Panc1 (cell line): ENCODE measurements at places on chromosomes 16 and 17.

DNA sequence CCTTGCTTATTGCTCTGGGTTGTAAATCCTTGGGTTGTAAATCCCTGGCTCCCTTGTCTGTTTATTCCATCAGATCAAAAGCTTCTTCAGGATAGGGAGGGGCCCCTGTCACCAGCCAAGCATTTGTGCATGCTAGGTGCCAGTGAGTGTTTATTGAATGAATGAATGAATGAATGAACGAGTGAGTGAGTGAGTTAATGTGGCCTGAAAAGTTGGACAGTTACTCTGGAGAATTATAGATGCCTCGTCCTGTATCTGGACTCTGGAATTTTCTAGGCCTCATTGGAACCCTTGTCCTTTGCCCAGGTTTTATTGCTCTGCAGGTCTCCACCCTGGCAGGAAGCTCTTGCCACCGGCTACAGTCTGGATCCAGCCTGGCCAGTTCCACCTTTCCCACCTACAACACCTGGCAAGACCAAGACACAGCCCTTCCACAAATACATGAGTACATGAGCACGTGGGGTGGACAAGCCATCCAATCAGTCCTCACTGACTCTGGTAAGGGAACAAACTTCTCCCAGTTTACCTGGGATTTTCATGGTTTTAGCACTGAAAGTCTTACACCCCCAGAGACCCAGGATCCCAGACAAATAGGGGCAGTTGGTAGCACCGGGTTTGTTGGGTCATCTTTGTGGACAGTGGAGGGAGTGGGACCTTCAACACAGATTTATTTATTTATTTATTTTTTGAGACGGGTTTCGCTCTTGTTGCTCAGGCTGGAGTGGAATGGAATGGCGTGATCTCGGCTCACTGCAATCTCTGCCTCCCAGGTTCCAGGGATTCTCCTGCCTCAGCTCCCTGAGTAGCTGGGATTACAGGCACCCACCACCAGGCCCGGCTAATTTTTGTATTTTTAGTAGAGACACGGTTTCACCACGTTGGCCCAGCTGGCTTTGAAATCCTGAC is 14.7 kb upstream of the CDH1 start:
- H3K4me3 ChIP-seq, result no peak overlapping the region
- no peak for DNase-seq
- H3K27me3 ChIP-seq, result no peaks in the 10 kb centered on the region
- H3K36me3 ChIP-seq, result no peaks in the 10 kb centered on the region
- H3K4me1 ChIP-seq, result no peaks in the 10 kb centered on the region

DNA sequence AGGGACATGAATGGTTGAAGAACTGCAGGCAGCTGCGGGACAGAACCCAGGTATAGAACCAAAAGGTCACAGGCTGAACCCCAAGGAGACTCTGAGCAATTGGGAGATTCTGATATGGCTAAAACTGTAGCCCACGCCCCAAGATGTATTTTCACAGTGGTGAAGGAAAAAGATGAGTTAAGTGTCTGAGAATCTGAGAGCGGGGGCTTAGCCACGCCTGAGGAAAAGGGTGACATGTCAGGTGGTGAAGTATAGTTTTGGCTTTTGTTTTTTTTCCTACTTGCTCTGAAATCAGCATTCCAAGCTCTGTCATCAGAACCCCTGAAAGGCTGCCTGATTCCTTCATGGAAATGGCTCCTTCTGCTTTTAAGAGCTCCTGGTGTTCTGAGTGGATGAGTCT is 73.3 kb downstream of the AKAP1 start:
- H3K27ac ChIP-seq, result no peak overlapping the region
- DNase-seq, result no peak
- H3K36me3 ChIP-seq, result no peaks in the 10 kb centered on the region
- no peaks in the 10 kb centered on the region for H3K27me3 ChIP-seq
- no peaks in the 10 kb centered on the region for H3K4me1 ChIP-seq

DNA sequence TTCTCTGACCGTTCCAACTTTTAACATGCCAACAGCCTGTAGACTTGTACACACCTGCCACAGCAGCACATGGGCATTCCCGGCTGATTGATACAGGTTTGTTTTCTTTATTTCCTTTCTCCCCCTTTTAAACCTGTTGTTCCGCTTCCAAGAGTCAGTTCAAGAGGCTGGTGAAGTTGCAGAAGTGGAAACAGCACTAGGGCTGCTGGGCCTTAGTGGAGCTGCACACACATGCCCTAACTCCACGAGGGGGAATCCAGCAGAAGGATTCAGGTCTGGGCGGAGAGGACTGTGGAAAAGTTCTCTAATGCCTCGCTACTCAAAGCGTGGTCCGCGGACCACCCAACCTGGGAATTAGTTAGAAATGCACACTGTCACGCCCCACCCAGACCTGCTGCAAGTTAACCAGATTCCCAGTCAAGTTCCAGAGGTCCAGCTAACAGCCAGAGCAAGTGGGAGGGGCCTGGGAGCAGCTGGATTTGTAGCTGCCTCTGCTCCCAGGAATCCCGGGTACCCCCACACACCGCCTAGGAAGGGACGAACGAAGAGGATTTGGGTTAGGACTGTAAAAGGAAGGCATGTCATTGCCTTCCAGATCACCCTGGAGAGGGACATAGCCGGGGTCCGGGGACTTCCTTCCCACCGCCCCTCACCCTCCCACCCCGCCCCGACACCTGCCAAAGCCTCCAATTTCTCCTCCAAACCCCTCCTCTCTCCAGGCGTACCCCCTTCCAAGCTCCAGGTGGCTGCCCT is 542 bp downstream of the SLC39A11 start:
- peak overlapping the region; percentile 84 for H3K27ac ChIP-seq
- H3K4me3 ChIP-seq, result peak overlapping the region; percentile 80
- DNase-seq, result no peak
- H3K4me1 ChIP-seq, result peaks cover 21% of the 10 kb centered on the region
- H3K36me3 ChIP-seq, result no peaks in the 10 kb centered on the region; the same call in 1 of the 2 replicates

DNA sequence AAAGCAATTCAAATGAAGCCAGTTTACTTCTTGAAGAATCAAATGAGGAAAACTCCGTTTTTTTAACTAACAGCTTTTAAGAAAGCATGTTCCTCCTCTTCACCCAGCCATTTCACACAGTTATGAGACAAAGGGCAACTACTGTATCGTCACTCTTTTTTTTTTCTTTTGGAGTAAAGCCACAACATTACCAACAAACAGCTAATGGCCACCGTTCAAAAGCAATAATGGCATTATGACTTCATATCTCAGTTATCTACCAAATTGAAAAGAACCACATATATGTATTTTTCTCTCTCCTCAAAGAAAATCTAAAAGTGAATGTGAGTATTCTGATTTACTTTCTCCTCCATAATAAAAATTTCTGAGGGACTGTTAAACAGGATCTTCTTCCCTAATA is 14.5 kb downstream of the GRB2 start:
- H3K4me3 ChIP-seq, result no peak overlapping the region
- H3K4me1 ChIP-seq, result peaks cover 32% of the 10 kb centered on the region
- peaks cover 7% of the 10 kb centered on the region for H3K36me3 ChIP-seq
- no peaks in the 10 kb centered on the region for H3K27me3 ChIP-seq
- DNase-seq, result no peak

- no peak overlapping the region for H3K4me3 ChIP-seq
- no peak overlapping the region for H3K27ac ChIP-seq
- peaks cover 27% of the 10 kb centered on the region for H3K4me1 ChIP-seq
- no peaks in the 10 kb centered on the region for H3K36me3 ChIP-seq
- DNase-seq, result no peak
These were observed 27.5 kb upstream of the KRT17 start for GRCh38 chr17:41651625-41652460.

- no peak overlapping the region for H3K27ac ChIP-seq
- H3K4me1 ChIP-seq, result no peaks in the 10 kb centered on the region
- no peak for DNase-seq
- H3K27me3 ChIP-seq, result no peaks in the 10 kb centered on the region
These were observed 215.8 kb downstream of the CDH8 start for GRCh38 chr16:61820398-61820797.

- H3K4me3 ChIP-seq, result no peak overlapping the region
- H3K27me3 ChIP-seq, result no peaks in the 10 kb centered on the region; the same call in 1 of the 2 replicates
- no peaks in the 10 kb centered on the region for H3K36me3 ChIP-seq
- H3K4me1 ChIP-seq, result no peaks in the 10 kb centered on the region
These were observed 180.1 kb downstream of the PRKCB start for GRCh38 chr16:24015923-24016322.

GRCh38 chr17:2198927-2199326 is 104.7 kb downstream of the SMG6 start:
- no peaks in the 10 kb centered on the region for H3K27me3 ChIP-seq
- no peak for DNase-seq
- H3K4me1 ChIP-seq, result no peaks in the 10 kb centered on the region
- no peak overlapping the region for H3K4me3 ChIP-seq
- H3K27ac ChIP-seq, result no peak overlapping the region
- H3K36me3 ChIP-seq, result no peaks in the 10 kb centered on the region

- no peak for DNase-seq
- H3K4me3 ChIP-seq, result no peak overlapping the region
- H3K27ac ChIP-seq, result no peak overlapping the region
- no peaks in the 10 kb centered on the region for H3K27me3 ChIP-seq
- H3K4me1 ChIP-seq, result peaks cover 5% of the 10 kb centered on the region; the same call in 1 of the 2 replicates
These were observed 6.6 kb downstream of the PNMT start for GRCh38 chr17:39674702-39675389.

DNA sequence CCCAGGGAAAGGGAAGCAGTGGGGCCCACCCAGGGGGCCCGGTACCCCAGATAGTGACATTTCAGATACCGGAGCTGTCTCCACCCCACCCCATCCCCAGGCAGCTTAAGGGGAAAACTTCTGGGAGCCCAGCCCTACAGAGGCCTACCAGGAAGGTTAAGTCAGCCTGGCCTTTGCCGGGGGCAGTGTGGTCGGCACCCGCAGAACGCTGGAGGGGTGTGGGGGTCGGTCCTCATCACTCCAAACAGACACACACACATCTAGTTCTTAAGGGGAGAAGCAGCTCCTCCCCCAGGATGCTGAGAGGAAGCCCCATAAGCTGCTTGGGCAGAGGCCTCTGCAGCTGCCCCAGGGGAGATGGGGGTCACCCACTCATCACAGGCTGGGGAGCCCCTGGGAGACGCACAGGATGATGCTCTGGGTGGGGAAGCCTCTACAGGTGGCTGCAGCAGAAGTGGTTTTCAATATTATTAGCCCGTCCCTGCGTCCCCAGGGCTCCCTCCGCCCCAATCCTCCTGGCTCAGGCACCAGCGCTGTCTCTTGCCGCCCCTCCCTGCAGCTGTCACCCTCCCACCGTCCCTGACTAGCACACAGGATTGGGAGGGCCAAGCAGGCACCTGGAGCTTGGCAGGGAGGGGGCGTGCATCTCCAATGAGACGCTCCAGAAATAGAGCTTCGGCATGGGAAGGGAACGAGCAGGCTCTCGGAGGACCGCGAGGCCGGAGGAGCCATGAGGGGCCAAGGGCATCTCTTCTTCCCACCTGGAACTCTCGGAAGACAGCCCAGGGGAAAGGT is 1.4 kb upstream of the ABR start:
- peaks cover 30% of the 10 kb centered on the region for H3K4me1 ChIP-seq
- H3K4me3 ChIP-seq, result no peak overlapping the region
- H3K36me3 ChIP-seq, result no peaks in the 10 kb centered on the region
- H3K27me3 ChIP-seq, result no peaks in the 10 kb centered on the region
- H3K27ac ChIP-seq, result no peak overlapping the region

- H3K36me3 ChIP-seq, result no peaks in the 10 kb centered on the region
- no peaks in the 10 kb centered on the region for H3K27me3 ChIP-seq
- DNase-seq, result no peak
- no peak overlapping the region for H3K27ac ChIP-seq
These were observed 679.7 kb upstream of the SOX9 start for GRCh38 chr17:71441098-71441497.

DNA sequence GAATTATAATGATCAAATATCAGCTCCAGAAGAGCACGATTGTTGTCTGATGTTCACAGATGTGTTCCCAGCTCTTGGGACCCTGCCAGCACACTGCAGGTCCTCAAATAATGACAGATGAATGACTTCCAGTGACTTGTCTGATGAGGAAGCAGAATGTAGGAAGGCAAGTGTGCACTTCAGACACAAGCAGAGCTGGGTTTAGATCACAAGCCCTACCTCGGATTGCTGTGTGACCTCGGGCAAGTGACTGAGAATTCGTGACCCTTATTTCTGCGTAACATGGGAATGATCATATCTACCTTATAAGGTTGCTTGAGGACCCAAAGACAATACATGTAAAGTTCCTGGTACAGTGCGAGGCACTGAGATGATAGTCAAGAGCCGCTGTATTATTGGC is 182.2 kb downstream of the ABCC12 start:
- no peak overlapping the region for H3K27ac ChIP-seq
- no peak for DNase-seq
- no peaks in the 10 kb centered on the region for H3K4me1 ChIP-seq
- H3K4me3 ChIP-seq, result no peak overlapping the region
- H3K36me3 ChIP-seq, result no peaks in the 10 kb centered on the region

DNA sequence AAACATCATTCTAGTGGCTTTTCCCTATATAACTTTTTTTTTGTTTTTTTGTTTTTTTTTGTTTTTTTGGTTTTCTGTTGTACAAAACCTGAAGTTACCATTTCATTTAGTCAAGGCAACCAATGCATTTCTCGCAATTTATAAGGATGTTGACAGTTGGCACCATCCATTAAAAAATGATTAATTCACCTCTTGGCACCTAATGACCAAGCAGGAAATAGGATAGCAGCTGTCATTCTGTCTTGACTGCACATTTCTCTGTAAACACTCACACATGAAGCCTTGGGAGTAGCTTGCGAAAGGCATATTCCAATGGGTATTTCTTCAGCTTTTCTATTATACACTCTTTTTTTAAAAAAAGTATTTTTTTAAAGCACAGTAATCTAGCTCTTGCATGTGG is 77.5 kb downstream of the SYCE1L start:
- no peaks in the 10 kb centered on the region for H3K27me3 ChIP-seq
- no peaks in the 10 kb centered on the region for H3K4me1 ChIP-seq
- no peak overlapping the region for H3K27ac ChIP-seq
- no peak for DNase-seq
- no peaks in the 10 kb centered on the region for H3K36me3 ChIP-seq
- no peak overlapping the region for H3K4me3 ChIP-seq

- no peak for DNase-seq
- no peak overlapping the region for H3K4me3 ChIP-seq
- H3K36me3 ChIP-seq, result no peaks in the 10 kb centered on the region
- H3K27ac ChIP-seq, result no peak overlapping the region
- no peaks in the 10 kb centered on the region for H3K4me1 ChIP-seq
These were observed 42.3 kb downstream of the IRX3 start for GRCh38 chr16:54244061-54244886.

DNA sequence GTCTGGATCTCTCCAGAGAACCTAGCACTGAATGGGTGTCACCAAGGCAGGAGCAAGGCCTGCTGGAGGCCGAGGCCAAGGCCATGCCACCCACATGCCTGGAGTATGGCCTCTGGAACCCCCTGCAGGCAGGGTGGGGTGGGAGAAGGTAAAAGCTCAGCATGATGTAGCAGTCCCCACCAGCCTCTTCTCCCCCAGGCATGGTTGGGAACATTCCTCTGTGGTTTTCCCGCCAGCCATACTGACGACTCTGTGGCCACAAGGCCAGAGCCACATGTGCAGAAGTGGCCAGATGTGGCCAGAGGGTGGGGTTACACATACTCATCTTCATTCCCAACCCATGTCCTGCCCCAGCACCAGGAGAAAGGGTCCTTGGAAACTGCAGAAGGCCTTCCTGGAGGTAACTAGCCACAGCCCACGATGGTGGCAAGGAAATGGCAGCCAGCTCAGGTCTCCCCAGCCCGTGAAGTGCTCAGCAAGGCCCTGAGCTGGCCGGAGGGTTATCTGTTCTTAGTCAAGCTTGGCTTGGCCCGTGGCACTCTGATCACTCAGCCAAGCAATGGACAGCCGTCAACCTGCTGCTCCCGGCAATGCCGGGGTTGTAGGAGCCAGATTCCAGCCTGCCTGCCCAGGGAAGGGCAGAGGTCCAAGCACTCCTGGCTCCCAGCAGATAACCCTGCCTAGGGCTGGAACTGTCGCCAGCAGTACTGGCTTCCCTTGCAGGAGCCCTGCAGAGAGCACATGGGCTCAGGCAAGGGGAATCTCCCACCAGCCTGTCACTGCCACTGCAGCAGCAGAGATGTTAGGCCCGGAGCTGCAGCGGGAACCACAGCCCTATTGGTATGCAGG is 26.1 kb downstream of the HDAC5 start:
- no peaks in the 10 kb centered on the region for H3K27me3 ChIP-seq
- no peak for DNase-seq
- H3K4me1 ChIP-seq, result peaks cover 20% of the 10 kb centered on the region
- H3K36me3 ChIP-seq, result no peaks in the 10 kb centered on the region
